ENCODE measurements at places on chromosomes 4 and X. TPM values are rescaled to one million over a fixed set of nuclear protein-coding genes. Genes with fewer than 3 reads are reported as not detected.

TBX22 gene
- not detected for total RNA-seq

BEX5 gene
- total RNA-seq = 1.8 TPM

C4orf54 gene
- not detected for total RNA-seq

F9 gene
- total RNA-seq = not detected

DNA sequence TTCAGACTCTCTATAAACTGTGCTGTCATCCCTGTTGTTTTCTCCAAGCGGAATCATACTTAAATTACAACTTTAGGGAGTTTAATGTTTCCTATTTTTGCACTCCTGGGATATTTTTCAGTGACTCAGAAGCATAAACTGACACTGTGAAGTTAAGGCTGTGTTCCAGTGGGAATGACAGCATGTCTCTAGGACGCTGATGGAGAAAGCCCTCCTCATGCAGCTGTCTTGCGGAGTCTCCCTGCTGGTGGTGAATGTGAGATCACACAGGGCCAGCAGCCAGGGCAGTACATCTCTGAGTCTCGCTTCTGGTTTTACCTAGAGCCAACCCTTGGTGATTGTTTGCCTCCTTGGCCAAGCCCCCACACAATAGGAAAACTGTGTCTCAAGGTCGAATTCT is 53.3 kb downstream of the NFKB1 start:
- no peak for DNase-seq

GRCh38 chr4:145001635-145002034 is 96.4 kb downstream of the ANAPC10 start:
- DNase-seq = no peak

DNA sequence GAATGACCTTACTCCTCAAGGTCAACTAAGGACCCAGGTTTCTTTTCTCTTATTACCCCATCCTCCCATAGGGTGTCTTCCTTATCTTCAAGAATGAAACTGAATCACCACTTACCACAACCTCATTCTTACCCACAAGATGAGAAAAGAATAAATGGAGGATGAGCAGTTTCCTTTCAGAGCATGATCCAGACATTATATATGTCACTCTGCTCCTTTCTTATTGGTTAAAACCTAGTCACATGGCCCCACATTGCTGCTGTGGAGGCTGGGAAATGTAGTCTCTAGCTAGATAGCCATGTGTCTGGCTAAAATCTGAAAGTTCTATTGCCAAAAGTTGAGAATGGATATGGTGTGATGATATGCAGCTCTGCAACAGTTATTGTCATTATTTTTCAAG is 62.4 kb upstream of the RAI2 start:
- no peak for DNase-seq

GRCh38 chrX:73076838-73077237 is 2.5 kb downstream of the PABPC1L2A start:
- DNase-seq = no peak

- no peak for DNase-seq
Observed at GRCh38 chr4:110163327-110164069, 34.9 kb downstream of the ELOVL6 start.

DNA sequence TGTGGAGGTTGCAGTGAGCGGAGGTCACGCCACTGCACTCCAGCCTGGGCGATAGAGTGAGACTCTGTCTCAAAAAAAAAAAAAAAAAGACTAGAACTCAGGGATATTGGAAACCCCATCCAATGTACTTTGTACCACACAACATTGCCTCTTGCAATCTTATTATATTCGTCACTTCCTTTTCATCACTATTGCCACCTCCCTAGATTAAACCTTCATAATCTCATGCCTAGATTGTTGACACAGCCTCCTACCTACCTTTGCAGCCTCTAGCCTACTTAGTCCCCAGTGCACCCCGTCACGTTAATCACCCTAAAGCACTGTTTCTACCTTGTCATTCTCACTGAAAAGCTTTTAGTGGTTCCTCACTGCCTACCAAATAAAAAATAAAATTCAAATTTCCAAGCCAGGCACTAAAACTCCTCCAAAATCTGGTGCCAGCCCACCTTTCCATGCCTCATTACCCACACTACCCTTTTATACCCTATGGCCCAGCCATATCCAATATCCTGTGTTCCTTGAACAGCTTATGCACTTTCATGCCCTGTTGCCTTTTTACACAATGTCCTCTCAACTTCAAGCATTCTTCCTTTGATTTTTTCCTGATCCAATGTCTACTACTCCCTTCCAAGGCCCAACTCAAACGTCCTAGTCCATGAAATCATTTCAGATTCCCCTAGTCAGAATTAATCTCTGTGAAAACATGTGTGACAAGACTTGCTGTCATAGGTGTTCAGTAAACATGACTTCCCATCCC is 23.6 kb upstream of the GJB1 start:
- no peak for DNase-seq

DNA sequence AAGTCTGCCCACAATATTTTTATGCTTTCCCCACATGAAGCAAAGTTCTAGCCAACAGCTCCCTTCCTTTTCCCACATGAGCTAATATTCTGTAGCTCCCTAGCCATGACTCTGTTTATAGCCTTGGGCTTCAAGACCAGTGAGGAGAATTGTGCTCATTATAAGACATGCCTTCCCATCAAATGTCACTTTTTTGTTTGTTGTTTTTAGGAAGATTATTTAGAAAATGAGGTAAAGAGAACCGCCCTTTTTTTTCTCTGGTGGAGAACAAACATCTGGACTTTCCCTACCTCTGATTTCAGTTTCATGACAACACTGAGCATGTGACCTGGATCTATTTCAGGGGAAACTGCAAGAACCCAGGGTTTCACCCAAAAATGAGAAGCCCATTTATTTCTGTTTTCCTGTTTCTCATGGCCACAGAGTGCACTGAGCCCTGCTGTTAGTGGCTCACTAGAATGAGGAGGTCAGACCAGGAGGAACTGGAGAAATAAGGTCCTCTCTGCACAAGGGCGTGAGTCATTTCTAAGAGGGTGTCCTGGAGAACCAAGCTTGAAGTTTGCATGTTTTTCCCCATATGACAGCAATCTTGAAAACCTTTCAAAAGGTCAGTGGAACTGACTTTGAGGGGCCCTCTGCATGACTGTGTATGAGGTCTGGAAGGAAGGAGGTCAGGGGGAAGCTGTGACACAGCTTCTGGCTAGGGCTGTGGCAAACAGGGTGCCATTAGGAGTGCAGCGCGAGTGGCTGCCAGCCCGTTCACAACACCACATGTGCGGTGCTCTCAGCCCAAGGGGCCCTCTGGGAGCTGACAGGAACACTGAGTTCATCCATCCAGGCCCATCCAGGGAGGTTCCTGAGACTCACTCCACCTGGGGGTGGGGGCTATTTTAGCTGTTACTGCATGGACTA is 55.2 kb downstream of the CHST7 start:
- no peak for DNase-seq

- no peak for DNase-seq
Observed at GRCh38 chrX:49192722-49193328, 6.7 kb upstream of the PRICKLE3 start.

GRCh38 chr4:762211-763190 is 56.9 kb downstream of the PCGF3 start:
- DNase-seq = peak; percentile 56

DNA sequence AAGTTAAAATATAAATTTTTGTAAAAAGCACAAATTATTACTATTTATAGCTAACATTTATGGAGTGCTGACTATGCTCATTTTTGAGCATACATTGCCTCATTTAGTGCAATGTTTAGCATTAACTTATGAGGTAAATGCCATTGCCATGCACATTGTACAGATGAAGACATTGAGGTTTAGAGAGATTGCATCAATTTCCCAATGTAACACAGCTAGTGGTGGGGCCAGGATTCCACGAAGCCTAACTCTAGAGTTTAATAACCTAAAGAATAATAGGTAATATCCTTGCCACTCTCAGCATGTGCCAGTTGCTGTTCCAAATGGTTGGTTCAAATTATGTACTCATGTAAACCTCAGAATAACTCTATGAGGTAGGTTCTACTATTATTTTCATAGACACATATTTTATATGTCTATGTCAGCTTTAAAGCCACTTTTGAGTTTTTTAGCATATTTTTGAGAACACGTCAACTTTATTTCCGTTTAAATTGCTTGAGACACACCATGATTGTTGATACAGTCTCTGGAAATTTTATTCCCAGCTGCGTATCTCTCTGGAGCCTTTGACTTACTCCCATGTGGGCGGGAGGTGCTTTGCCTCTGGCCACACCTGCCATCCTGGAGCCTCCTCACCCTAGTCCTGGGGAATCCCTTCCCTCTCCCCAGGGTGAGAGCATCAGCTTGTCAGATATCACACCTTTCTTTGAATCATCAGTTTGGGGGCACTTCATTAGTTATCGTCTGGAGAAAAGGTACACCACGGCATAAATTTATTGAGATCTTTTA is 10.8 kb upstream of the ADH1A start:
- no peak for DNase-seq

GRCh38 chr4:86185659-86186058 is 174.2 kb downstream of the MAPK10 start:
- DNase-seq = no peak

GRCh38 chr4:44165938-44166337 is 282.7 kb downstream of the KCTD8 start:
- DNase-seq = no peak

GRCh38 chr4:143617994-143618679 is 82.3 kb downstream of the FREM3 start:
- DNase-seq = no peak

GRCh38 chr4:24002330-24002966 is 112.6 kb upstream of the PPARGC1A start:
- DNase-seq = no peak

DNA sequence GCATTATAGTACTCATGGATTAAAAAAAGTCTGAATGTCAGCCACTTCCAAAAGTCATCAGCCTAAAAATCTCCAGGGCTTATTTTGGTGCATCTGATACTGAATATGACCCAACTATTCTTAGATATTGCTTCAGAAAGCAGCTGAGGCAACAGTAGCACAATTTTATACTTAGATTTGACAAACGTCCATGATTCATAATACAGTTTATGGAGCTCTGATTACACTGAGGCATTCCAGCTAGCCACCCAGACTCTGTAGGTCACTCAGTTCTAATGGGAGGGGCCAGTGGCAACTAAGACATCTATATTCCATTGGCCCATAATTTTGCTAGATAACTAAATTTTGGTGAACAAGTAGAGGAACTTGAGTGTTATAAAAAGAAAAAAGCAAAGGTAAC is 10.3 kb downstream of the SPATA4 start:
- DNase-seq = no peak

- DNase-seq = no peak
Observed at GRCh38 chr4:70624226-70624793, 4.2 kb upstream of the ENAM start.

All from natural killer cell treated with Interleukin-12 subunit alpha and Interleukin-12 subunit beta and Interleukin-15 and Interleukin-18, amount 100 ng/mL, for 72 hours (primary cell).